ENCODE measurements at places on chromosomes 1 and 21.

DNA sequence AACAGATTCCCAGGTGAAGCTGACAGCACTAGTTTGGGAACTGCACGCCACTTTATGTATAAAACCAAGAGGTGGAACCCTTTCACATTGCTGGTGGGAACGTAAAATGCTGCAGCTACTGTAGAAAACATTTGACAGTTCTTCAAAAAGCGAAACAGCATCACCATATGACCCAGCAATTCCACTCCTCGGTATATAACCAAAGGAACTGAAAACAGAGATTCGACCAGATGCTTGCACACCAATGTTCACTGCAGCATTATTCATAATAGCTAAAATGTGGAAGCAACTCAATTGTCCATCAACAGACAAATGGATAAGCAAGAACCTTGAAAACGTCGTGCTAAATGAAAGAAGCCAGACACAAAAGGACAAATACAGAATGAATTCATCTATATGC, 17.5 kb downstream of the RSPH1 start:
- DNase-seq = no peak

DNA sequence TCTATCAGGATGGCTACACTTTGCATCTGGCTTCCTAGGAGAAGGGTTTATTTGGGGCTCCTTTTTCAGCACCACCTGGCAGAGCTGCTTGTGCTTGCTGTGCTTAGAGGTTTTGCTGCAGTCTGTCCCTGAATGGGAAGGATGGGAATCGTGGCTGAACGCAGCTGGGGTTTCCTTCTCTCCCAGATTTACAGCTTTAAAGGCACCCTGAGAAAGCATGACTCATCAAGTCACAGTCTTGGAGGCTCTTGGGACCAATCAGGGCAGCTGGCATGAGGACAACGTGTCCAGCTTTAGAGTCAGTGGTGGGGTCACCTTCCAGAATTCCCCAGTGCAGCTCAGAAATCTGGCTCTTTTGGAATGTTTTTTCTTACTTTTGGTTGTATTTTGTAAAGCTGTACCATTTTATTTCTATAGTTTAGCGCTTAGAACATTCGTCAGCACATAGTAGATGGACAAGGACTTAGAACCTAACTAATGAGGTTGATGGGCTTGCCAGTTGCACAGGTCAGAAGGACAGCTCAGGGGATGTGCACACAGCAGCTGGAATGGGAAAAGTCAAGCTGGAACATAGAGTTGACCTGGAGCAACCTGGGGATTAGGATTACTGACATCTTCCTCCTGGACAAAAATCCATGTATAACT, 222.6 kb downstream of the PRDM2 start:
- no peak for DNase-seq

- peak; percentile 77 for DNase-seq
Measured at GRCh38 chr1:52842643-52843310, at the start of gene ZYG11A. ZYG11A (plus strand) TSS chr1:52842760; CDS start chr1:52842884, 124 bp downstream.

- no peak for DNase-seq
Measured at GRCh38 chr1:112872551-112872962, 83.4 kb downstream of the SLC16A1 start.

GRCh38 chr1:15882665-15883064, 35.2 kb downstream of the SPEN start:
- no peak for DNase-seq

DNA sequence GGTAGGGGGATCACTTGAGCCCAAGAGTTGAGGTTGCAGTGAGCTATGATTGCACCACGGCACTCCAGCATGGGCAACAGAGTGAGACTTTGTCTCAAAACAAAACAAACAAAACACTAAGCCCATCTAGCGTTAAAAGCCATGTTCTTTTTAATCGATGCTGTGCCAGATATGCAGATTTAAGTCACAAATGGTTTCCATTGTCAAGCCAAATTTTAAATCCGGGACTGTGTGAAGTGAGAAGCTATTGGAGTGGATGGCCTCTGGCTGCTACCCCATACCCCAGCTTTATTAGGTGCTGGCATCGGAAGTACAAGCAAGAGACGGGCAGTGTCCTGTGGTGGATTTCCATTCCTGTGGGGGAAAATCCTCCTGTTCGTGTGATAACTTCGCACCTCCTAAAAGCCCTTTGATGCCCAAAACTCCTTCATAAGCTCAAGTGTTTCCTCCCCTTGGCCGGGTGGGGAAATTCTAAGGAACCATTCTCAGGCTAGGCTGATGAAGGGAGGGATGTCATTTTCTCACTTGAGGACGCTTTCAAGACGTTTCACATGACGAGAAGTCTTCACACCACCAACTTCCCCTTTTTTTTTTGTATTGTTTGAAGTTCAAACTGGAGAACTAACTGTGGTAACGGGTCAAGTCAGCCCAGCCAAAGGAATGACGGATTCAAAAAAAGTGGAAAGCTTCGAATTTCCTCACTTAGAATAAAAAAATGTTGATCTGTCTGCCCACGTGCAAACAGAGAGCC, 140.8 kb downstream of the KAZN start:
- no peak for DNase-seq

GRCh38 chr1:164765992-164766720, 207.2 kb downstream of the PBX1 start:
- DNase-seq = no peak

DNA sequence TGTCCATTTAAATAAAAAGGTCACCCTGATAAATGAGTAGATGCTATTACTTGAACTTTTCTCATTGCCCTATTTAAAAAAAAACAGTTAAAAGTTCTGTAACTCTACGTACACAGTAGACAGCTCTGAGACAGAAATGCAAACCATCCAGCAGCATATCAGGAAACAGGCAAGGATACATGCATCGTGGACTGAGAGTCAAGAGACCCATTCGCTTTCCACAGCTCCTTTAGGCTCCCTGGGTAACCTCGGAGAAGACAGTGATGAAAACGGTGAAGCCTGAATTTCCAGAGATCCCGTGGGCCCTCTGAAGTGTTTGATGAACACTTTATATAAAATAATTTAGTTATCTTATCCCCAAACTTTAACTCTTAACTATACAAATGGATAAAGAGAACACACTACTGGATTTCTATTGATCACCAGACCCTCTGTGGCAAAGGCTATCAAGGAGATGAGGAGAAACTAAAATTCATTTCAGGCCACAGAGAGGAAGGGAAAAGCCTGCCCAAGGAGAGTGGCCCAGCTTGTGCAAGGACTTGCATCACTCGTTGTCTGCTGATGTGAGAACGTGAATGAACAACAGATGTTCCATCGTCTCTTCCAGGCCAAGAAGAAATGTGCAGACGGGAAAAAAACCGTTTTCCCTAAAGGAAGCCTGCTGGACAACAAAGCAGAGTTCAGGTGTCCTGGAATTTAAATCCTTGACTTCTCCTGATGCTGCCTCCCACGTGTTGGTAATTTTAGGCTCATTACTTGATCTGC, 131.0 kb downstream of the TGFBR3 start:
- no peak for DNase-seq

DNA sequence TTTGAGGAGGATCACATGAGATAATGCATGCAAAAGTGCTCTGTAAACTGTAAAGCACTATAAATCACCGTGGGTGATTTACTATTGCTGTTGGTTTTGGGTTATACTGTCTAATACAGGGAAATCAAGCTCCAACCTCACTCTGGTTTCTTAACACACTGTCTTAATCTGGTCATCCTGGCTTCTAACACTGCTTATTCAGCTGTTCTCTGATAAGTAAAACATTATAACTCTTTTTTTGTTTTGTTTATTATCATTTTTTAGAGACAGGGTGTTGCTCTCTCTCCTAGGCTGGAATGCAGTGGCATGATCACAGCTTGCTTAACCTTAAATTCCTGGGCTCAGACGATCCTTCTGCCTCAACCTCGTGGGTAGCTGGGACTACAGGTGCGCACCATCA, 21.9 kb upstream of the LSM10 start:
- DNase-seq = no peak

- no peak for DNase-seq
Measured at GRCh38 chr1:118945489-118945888, 42.7 kb downstream of the TBX15 start.
